Kasumi-1 (cell line): ENCODE measurements at places on chromosomes 16 and 17.
A peak's percentile ranks its signal among the peaks of the same experiment; 100 is the strongest.

DNA sequence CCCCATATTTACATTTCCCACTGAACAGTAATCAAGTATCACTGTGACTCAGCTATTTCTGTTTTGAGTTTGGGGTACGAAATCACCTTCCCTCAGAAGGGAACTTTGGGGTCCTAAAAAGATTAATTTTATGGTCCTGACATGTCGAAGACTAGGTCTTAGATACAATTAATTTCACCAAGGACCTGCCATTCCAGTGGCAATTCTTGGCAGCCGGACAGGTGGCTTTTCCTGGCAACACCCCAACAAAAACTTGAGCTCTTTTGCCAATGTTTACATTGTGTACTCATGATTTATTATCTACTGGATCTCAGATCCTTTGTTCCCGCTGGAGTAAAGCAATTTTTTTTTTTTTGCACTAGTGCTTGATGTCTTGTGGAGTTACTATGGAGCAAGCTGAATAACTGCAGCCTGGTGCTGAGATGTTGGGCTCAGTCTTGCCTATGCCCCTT, 14.4 kb downstream of the SLFN5 start:
- no peak for DNase-seq

GRCh38 chr16:17107450-17107849, 363.3 kb downstream of the XYLT1 start:
- no peak for DNase-seq

DNA sequence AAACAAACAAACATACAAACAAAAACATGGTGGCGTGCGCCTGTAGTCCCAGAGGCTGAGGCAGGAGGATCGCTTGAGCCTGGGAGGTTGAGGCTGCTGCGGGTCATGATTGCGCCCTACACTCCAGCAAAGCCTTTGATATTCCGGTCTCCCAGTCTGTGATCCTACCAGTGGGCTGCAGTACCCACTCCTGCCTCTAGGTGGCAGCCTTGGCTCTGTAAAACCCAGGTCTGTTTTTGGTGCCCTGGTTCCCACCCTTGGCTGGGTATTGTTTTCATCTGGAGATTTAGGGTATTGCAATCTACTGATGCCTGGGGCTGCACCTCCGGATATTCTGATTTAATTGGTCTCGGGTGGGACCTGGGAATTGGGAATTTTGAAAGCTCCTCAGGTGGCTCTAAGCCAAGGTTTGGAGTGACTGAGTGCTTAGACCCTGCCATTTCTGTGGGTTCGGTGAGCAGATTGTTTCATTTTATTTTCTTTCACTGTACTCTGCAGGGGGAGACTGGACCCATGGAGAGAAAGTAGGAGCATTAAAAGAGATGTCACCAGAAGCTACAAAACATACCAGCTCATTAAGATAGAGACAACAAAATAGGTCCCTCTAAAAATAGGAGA, 40.5 kb downstream of the MYH3 start:
- peak; percentile 57 for DNase-seq

DNA sequence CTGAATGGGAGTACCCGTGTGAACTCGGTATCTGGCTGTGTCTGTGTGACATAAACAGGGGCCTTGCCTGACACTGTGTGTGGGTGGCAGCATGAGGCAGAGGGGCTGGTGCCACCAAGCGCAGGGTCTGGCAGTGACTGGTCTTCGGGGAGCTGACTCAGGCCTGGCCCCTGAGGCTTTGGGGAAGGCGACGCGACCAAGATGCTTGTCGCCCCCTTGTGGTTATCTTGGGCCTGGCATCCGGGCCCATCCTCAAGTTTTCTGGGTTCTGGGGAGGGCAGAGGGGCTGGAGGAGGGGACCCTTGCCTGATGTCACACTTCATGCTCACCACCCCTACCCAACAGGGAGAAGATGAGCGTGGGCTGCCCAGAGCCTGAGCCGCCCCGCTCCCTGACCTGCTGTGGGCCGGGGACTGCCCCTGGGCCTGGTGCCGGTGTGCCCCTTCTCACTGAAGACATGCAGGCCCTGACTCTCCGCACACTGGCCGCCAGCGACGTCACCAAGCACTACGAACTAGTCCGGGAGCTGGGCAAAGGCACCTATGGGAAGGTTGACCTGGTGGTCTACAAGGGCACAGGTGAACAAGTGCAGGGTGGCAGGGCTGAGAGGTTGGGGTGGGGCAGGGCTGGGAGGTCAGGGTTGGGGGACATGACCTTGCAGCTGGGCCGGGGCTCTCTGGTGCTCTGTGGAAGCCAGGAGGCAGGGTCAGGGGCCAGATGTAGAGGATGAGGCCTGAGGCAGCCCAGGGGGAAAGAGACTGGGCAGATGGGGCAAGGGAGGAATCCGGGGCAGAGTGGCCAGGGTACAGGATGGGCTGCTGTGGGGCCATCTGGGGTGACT, 24.9 kb downstream of the SBK1 start:
- peak; percentile 14 for DNase-seq

- no peak for DNase-seq
Measured at GRCh38 chr17:15377200-15377599, 35.8 kb upstream of the TEKT3 start.
